ENCODE measurements at places on chromosomes 5 and 9.

DNA sequence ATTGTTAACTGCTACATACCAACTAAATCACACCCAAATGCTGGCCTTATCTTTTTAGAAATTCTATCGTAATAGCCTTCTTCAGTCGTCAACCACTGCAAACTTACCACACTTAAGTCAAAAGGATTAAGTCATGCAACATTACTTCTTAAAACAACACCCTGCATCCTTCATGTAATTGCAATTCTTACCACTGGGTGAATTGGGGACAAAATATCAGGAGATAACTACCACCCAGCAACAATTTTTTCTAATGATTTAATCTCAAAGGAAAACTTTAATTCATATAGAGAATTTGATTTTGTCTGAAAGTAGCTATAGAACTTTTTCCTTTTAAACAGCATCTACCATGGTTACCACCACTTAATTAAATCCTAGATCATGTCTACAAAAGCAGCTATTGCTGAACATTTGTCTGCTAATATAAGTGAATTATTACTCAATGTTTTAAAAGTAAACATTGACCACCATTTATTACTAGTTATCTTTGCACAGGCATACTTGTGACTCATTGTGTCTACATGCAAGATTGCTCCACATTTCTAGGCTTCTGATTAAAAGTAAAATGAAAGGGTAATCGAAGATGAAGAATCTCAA is 10.5 kb downstream of the MLLT3 start:
- DNase-seq: no peak

- DNase-seq: no peak
These were observed 334.3 kb upstream of the TRPC7 start for GRCh38 chr5:136699651-136700050.

DNA sequence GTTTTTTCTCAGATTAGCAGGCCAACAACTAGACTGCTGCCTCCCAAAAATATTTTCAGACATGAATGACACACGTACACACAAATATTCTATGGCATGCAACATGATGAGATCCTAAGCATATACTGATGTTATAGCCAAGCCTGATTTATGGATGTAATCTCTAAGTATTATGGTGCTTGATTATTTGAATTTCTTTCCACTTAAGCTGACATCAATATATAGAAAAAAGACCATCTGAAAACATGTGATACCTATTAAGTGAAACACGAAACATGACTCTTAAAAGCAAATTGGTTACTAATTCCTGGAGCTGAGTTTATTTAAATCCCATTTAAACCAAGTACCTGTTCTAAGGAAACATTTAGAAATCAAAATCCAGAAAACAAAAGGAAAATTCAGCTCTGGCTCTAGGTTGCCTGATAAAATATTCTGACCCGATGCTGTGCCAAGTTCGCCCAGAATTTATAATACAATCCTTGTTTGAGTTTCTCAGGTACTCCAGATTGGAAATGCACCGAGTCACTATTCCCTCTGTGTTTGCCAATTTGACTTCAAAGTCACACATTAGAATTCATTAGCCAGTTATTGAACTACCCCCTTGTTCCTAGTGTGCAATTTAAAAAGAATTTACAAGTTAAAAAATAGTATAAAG is 548.6 kb downstream of the CSNK1G3 start:
- DNase-seq: no peak

GRCh38 chr9:127353882-127354281 is 43.1 kb upstream of the SLC2A8 start:
- no peak for DNase-seq

GRCh38 chr5:113474100-113474728 is 14.0 kb downstream of the MCC start:
- no peak for DNase-seq

DNA sequence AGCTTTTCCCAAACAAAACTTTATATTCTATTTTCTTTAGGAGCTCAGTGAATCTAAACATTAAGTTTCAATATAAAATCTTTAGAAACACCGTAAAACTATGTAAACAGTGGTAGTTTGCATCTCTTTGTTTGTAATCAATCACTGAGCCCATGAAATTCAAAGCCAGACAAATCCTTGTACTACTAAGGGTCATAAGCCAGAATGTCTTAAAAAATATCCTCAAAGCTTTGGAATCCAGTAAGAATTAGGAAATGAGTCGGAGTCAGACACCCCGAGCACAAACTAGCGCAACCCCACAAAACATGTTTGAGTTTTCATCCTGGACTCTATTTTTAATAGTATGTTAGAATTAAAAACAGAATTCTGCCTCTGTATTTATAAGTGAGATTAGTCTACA is 153.8 kb downstream of the HSPA4 start:
- DNase-seq: no peak

- no peak for DNase-seq
These were observed 30.9 kb downstream of the FABP6 start for GRCh38 chr5:160260006-160260775.

DNA sequence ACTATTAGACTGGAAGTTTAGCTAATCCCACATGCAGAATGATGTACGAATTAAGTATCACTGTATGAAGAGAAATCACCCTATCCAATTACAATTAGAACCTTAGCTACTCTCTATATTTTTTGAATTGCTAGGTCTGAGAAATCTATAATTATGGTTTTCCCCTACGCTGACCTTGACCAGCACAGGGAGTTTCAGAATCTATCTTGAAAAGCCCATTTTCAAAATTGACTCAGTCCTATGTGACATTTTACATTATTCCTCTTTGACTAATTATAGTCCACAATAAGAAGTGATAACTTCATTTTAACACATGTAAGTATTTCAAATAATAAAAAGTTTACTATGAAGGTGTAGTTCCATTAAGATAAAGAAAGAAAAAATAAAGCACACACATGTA is 21.5 kb downstream of the NUDT12 start:
- DNase-seq: no peak

DNA sequence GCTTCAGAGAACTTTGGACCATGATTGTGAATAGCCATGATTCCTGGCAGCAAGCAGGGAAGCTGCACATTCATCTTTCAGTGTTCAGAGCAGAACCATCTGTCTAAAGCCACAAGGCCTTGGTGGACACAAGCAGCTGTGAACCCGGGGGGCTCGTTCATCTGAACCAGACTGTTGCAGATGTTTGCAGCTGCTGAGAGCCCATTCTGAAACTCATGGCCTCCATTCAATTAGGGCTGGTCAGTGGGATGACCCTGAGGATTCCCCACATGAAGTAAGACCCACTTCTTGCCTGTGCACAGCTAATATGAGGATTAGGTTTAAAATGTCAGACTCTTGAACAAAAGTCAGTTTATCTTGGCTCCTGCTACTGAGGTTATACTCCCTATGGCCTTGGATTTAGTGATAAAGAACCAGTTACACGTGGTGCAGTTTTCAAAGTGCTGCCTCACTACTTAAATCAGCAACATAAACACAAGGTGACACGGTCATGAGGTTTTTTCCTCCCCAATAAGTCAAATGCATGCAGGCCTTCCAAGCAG is 109.8 kb upstream of the IFNK start:
- DNase-seq: no peak

- DNase-seq: no peak
These were observed 36.7 kb downstream of the NFIB start for GRCh38 chr9:14277244-14277643.

- DNase-seq: no peak
These were observed 57.5 kb upstream of the ADRB2 start for GRCh38 chr5:148768806-148769415.

- DNase-seq: no peak
These were observed 488.6 kb downstream of the CSNK1G3 start for GRCh38 chr5:124000538-124000937.

- no peak for DNase-seq
These were observed 1.1 kb downstream of the OTP start for GRCh38 chr5:77637170-77637997.

GRCh38 chr9:31336386-31336785 is 1048.1 kb upstream of the ACO1 start:
- no peak for DNase-seq

DNA sequence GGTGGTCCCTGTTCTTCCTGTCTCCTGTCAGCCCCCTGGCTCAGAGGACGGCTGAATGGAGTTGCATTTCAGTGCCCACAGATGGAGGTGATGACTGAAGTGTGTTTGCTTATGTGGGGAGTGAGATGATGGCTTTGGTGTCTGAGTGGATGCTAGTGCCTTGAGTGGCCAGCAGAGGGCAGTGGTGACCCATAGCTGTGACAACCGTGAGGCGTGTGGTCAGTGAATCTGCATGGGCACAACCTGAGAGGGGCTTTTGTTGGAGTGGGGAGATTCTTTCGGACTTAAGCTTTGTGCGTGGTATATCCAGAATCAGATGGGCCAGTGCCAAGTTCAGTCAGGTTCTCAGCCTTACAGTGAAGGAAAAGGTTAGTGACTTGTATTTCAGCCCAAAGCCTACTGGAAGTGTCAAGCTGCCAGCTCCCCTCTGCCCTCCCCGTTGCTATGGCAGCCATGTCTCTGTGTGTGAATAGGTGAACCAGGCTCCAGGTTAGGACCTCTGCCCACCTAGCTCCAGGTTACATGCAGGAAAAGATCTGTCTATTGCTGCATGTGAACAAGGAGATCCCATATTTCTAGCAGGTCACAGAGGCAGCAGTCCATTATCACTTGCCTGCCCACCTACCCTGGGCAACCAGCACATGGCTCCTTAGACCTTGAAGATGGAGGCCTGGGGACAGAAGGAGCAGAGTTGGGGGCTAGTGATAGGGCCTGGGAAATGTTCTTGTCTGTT is 14.7 kb upstream of the CXXC5 start:
- DNase-seq: peak; percentile 75

DNA sequence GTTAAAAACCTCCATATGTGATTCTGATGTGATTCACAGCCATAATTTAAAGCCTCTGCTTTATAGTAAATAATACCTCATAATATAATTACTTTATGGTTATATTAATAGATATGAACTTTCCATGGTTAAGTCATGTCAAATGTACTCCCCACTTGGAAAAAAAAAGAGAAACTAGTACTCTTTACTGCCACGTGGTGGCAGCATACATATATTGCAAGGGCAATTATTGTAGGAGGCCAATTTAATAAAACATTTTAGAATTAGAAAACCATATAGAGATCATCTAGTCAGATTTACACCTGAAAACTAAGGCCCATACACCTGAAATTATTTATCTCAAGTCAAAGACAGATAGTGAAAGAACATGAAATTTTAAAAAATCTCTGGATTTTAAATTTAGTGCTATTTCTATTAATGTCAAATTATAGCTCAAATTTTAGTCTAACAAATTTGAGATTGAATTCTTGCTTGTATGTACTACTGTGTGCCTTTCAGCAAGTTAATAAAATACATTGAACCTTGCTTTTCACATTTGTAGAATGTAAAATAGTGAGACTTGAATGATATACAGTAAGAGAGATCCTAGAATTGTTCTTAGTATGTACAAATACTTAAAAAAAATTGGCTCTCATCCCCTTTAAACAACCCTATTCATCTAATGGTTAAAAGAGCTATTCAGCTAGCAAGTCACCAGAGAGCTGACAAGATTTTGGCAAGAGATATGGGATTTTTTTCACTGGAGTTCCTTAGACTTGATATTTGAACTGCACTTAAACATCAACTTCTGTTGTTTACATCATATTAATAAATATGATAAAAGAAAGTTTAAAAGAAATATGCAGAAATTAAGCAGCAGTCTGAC is 603.8 kb downstream of the TLE4 start:
- DNase-seq: peak; percentile 5

DNA sequence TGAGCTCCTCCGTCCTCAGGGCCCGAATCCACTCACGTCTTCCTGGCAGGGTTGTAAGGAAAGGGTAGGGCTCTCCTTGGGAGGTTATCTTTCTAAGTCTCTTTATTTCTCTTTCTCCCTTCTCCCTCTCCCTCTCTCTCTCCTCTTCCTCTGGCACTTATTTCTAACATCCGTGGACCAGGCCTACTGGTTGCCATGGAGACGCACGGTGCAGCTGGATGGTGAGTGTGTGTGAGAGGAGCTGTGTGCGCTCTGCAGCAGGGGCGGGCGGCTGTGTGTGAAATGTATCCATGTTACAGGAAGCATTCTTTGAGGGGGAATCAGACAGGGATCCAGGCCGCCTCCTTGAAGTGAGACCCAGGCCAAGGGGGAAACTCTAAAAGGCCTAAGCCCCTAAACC is 32.2 kb downstream of the PCDH1 start:
- DNase-seq: peak; percentile 56

- no peak for DNase-seq
These were observed 149.6 kb downstream of the PRR16 start for GRCh38 chr5:120613729-120614128.

DNA sequence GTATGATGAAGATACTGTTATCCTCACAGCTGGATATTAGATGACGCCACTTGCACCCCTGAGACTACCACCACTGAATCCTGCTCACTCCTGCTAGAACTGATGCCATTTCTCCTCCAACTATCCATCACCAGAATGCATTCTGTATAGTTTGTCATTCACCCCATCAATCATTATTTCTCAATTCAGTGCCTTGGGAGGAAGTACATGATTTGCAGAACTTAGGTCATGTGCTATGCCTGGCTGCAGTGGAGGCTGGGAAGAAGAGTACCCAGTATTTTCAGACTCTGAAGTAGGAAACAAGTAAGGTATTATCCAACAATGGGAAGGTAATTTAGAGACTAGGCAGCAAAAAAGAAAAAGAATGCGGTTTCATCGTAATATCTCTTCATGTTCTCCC is 26.2 kb upstream of the HSD17B4 start:
- no peak for DNase-seq

DNA sequence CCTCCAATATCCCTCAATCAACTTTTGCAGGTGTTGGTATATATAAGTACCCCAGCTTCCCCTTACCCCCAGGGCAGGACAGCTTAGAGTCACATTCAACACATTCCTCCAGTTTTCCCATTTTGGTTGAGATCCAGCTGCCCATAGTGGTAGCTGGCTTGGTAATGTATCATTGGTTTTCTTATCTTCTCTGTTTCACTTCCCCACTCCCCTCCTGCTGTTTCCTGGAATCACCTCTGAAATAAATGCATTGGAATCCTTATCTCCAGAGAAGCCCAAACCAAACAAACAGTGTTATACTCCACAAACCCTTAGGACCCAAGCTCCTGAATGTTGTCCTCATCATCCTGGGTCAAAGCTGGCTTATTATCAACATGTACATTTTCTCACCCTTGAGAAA is 184.8 kb downstream of the TMEM38B start:
- DNase-seq: no peak

GRCh38 chr5:144469106-144469505 is 298.4 kb downstream of the KCTD16 start:
- DNase-seq: no peak

Data from neuronal stem cell (in vitro differentiated cells).